ENCODE measurements at places on chromosomes 13 and 19.

DNA sequence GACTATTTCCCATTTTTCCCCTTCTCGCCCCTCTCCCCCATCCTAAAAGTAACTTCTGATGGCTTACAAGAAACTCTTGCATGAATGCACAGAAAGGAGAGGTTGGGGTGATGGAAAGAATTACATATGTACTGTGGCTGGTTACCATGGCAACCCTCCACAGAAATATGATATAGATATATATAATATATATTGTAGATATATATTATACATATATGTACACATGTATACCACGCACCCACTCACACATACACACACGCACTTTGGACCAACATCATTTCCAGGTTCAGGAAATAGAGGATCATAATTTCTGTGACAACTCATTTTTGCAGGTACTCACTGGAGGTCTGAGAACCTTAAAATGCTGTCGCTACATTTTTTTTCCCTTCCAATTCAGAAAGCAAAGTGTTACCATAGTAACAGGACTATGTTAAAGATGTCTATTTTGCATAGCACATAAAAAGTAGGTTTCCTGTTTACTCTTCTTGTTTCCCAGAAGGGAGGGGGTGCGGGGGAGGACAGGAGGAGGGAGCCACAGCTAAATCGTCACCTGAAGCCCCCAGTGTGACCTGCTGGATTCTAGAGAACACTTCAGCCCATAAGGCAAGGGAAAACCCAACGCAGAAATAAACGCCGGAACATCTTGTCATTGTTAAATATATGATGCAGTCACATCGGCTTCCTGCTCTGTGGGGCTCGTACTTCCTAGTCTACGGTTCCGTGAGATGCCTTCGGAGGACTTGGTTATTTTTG is 44.7 kb downstream of the EFNB2 start:
- peak overlapping the region; percentile 22 for H3K4me3 ChIP-seq
- peaks cover 68% of the 10 kb centered on the region for H3K27me3 ChIP-seq
- no peak overlapping the region for H3K27ac ChIP-seq
- no peaks in the 10 kb centered on the region for H3K36me3 ChIP-seq

DNA sequence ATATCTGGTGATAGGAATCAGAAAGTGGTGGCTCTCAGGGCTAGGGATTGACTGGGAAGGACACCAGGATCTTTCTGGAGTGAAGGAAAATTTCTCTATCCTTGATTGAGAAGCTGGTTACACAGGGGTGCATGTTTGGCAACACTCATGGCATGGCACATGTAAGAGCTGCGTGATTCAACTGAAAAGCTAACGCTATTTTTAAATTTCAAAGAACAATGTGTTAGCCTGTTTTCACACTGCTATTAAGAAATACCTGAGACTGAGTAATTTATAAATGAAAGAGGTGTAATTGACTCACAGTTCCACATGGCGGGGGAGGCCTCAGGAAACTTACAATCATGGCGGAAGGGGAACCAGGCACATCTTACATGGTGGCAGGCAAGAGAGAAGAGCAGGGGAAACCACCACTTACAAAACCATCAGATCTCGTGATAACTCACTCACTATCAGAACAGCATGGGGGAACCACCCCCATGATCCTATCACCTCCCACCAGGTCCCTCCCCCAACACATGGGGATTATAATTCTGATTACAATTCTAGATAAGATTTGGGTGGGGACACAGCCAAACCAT is 7.4 kb downstream of the SIGLEC8 start:
- no peak overlapping the region for H3K27ac ChIP-seq
- no peak for ATAC-seq
- H3K27me3 ChIP-seq: peaks cover 67% of the 10 kb centered on the region
- H3K4me3 ChIP-seq: no peak overlapping the region

DNA sequence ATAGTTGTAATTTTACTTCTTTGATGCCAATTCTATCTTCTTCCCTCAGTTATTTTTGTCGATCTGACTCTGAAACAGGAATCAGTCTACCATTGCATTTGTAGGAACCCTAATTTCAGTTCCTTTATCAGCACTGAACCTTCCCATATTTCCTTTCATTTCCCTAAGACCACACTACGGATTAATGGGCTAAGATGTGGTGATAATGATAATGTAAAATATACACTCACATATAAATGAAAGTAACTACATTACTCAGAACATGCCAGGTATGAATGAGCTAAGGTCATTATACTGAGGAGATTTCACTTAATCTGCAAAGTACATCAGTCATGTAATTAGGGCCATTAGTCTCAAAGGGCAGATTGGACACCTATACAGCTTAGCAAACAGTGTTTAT is 60.2 kb upstream of the RFC3 start:
- no peaks in the 10 kb centered on the region for H3K36me3 ChIP-seq
- peaks cover 18% of the 10 kb centered on the region for H3K27me3 ChIP-seq
- no peak overlapping the region for H3K27ac ChIP-seq
- ATAC-seq: no peak
- no peak overlapping the region for H3K4me3 ChIP-seq

DNA sequence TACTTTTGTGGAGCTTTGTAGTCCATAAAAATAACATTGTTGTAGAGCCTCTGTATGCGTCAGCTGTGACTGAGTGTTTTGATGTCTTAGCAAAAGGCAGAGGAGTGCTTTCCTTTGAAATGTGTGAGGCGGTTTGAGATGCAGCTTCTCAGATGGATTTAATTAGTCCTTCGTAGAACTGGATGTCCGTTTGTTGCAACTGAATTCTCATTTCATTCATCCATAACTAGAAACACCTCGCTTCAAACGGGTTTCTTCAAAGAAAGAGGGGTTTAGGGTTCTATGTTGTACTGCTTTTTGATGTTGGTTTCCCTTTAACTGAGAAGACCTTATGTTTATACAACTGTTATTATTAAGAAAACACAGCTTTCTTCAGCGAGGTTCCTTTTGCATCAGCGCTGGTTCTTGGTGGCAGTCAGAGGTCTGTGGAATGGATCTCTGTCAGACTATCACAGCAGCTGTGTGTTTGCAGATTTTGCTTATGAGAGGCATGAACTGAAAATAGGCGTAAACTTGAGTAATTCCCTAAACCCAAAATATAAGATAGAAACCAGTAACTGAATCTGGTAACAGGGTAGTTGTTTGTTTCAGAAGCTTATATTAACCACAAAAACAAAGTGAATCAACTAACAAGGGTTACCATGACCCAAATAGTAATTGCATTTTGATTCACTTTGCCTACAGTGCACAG is 194.4 kb downstream of the GGACT start:
- no peak overlapping the region for H3K27ac ChIP-seq
- no peaks in the 10 kb centered on the region for H3K4me1 ChIP-seq
- H3K27me3 ChIP-seq: no peaks in the 10 kb centered on the region
- H3K4me3 ChIP-seq: no peak overlapping the region
- peak; percentile 34 for ATAC-seq

DNA sequence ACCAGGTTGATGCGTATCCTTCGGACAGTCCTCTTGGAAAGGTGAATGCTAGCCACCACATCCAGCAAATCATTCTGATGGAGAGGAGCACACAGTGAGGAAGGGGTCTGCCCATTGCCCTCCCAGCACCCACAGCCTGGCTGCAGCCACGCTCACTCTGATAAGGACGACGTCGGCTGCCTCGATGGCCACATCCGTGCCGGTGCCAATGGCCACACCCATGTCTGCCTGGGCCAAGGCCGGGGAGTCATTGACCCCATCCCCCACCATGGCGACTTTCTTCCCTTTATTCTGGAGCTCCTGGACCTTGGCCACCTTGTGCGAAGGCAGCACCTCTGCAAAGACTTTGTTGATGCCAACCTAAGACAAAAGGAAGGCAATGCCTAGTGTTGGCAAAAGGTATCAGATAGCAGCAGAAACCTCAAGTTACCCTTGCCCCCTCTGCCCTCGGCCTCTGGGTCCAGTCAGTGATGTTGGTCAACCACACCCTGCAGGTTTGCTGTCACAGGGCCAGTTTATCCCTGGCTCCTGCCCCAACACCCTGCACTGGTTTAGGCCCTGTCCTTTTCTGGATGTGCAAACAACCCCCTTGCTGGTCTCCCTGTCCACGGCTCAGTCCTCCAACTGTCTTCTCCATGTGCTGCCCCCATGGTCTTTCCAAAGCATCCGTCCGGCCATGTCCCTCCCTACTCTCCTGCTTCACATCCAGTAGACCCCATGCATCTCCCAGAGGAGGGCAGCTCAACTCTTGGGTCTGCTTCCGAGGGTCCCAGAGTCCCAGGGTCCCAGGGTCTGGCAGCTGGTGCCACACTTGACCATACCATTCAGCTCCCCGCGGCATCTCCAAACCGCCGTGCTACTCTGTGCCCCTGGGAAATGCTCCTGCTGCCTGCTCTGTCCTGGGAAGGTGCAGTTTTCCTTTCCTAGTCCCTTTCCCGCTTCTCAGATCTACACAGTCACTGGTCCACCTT is 73.6 kb downstream of the ATP7B start:
- H3K27ac ChIP-seq: no peak overlapping the region
- H3K4me1 ChIP-seq: peaks cover 8% of the 10 kb centered on the region
- ATAC-seq: no peak
- H3K4me3 ChIP-seq: no peak overlapping the region

DNA sequence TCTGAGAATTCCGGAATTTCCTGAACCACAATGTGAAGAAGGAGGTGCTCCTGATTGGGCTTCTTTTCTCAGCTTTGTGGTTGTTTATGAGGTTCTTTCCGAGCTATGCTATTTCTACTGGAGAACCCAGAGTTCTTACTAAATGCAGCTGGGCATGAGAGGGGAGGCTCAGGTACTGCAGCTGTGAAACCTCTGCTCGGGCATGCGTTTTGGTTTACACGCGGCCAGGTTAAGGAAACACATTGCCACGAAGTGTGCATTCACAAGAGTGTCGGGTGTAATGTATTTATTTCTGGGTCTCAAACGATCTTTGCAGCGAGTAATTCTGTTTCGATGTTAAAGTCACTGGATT is 661 bp upstream of the MIR17HG start:
- ATAC-seq: peak; percentile 52
- H3K27ac ChIP-seq: peak overlapping the region; percentile 93
- peak overlapping the region; percentile 98 for H3K4me3 ChIP-seq
- no peaks in the 10 kb centered on the region for H3K27me3 ChIP-seq

GRCh38 chr13:98988277-98988676 is 10.4 kb upstream of the DOCK9 start:
- no peak overlapping the region for H3K4me3 ChIP-seq
- peaks cover 14% of the 10 kb centered on the region for H3K4me1 ChIP-seq
- no peak for ATAC-seq
- no peaks in the 10 kb centered on the region for H3K36me3 ChIP-seq

- H3K4me1 ChIP-seq: no peaks in the 10 kb centered on the region
- no peak overlapping the region for H3K27ac ChIP-seq
- H3K27me3 ChIP-seq: peaks cover 30% of the 10 kb centered on the region
- no peak overlapping the region for H3K4me3 ChIP-seq
These were observed 7.1 kb upstream of the GRTP1 start for GRCh38 chr13:113371061-113371460.

DNA sequence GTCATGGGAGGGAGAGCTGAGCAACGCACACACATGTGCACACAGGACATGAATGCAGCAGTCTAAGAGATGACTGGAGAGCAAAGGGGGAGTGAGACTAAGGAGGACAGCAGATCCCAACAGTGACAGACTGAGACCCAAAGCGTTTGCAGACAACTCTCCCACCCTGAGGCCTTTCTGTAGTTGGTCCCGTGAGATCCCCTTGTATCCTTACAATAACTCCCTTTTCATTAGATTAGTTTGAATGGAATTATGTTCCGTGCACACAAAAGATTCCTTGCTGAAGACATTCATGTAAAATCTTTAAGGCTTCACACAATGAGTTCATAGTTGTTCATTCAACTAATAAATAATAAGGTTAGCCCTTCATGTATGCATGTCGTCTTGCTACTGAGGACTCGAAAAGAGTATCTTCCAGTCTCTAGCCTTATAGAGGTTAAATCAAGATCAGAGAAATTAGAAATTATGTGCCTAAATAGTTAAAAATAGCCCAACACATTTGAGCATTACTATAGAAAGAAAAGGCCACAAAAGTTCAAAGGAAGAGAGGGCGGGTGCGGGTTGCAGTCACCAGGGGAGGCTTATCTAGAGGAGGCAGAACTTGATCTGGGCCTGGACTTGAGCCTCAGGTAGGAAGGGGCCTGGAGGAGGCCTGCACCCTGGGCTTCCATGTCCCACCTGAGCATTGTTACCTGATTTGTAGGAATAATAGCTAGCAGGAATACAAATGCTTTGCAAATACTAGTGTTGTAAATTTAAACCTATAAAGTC is 3.1 kb upstream of the GTF3A start:
- H3K36me3 ChIP-seq: no peaks in the 10 kb centered on the region
- peaks cover 13% of the 10 kb centered on the region for H3K4me1 ChIP-seq
- H3K27ac ChIP-seq: peak overlapping the region; percentile 10
- H3K4me3 ChIP-seq: no peak overlapping the region
- no peak for ATAC-seq

DNA sequence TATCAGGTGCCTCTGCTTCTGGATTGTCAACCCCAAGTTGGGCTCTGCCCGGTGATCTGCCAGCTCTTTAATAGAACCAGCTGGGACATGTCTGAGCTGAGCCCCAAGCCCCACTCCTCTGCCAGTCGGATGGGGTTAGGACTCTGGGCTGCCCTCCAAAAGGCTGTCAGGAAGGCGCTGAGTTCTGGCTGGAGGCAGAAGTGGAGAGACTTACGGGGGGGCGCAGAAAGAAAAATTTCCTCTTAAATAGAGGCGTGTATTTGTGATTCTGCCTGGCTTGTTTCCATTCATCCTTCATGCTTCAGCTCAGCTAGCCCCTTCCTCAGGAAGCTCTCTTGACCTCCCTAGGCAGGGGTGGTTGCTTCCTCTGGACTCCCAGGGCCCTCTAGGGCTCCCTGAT is 985 bp upstream of the KCNK6 start:
- H3K4me1 ChIP-seq: peaks cover 62% of the 10 kb centered on the region
- ATAC-seq: no peak
- H3K27me3 ChIP-seq: no peaks in the 10 kb centered on the region
- peaks cover 3% of the 10 kb centered on the region for H3K36me3 ChIP-seq
- H3K4me3 ChIP-seq: no peak overlapping the region

GRCh38 chr19:11434703-11435056 is 241 bp downstream of the ODAD3 start:
- H3K36me3 ChIP-seq: peaks cover 27% of the 10 kb centered on the region
- no peaks in the 10 kb centered on the region for H3K27me3 ChIP-seq
- ATAC-seq: peak; percentile 38
- peaks cover 36% of the 10 kb centered on the region for H3K4me1 ChIP-seq
- peak overlapping the region; percentile 94 for H3K27ac ChIP-seq

Measured in stimulated activated memory B cell treated with anti-CD40 and anti-IgM and Interleukin-4, amounts not matched to agents 10 μg/mL and 1 μg/mL and 100 μg/mL, for 72 hours (primary cell).